Gastroesophageal sphincter (tissue), 4 donors: ENCODE measurements at places on chromosomes 7 and 10. TPM values are rescaled to one million over a fixed set of nuclear protein-coding genes. Genes with fewer than 3 reads are reported as not detected.

GRCh38 chr10:94357193-94357592 lies 5.5 kb downstream of the NOC3L start:
- ATAC-seq, result no peak

Gene CCDC71L
- total RNA-seq, result 24.0 TPM

Gene IQUB
- total RNA-seq, result 18.5 TPM

Gene C10orf143
- 1.1 TPM for total RNA-seq

GRCh38 chr10:103840740-103841070 lies 14.7 kb downstream of the SH3PXD2A start:
- ATAC-seq, result no peak

GRCh38 chr10:1698185-1698584 lies 39.1 kb downstream of the ADARB2 start:
- ATAC-seq, result no peak

GRCh38 chr7:492714-493065 lies 27.0 kb downstream of the PDGFA start:
- ATAC-seq, result no peak

Gene INA
- total RNA-seq, result 0.31 TPM

Gene IFIT1B
- not detected for total RNA-seq

GRCh38 chr10:31683682-31684081 lies 244.9 kb downstream of the ARHGAP12 start:
- ATAC-seq, result no peak

DNA sequence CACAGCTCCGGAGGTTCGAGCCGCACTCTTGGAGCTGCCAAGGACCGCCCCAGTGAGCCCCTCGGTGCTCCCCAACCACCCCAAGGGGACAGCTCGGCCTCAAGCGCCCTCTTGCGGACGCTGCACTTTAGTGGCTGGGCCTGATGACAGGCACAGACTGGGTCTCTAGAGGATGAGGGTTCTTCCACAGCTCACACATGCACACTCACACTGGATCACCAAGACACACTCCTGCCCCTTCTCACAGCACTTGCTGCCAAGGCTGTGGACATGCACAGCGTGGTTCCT lies 2.1 kb downstream of the RET start:
- no peak for ATAC-seq

Gene AOAH
- 7.6 TPM for total RNA-seq

Gene AKR1C4
- total RNA-seq, result not detected

GRCh38 chr10:27341001-27341400 lies 100.4 kb upstream of the ACBD5 start:
- ATAC-seq, result no peak

GRCh38 chr7:17355050-17355449 lies 56.6 kb downstream of the AHR start:
- no peak for ATAC-seq
